ENCODE measurements at places on chromosomes 2 and 18. TPM values are rescaled to one million over a fixed set of nuclear protein-coding genes. Genes with fewer than 3 reads are reported as not detected.

ABCB11 gene
- total RNA-seq, result not detected

NPAS2 gene
- 5.6 TPM for total RNA-seq

UBE2F gene
- 146 TPM for total RNA-seq

UGT1A5 gene
- not detected for total RNA-seq

MRPS5 gene
- 92.4 TPM for total RNA-seq

NAT8 gene
- total RNA-seq, result not detected

IL36B gene
- not detected for total RNA-seq

C1QL2 gene
- not detected for total RNA-seq

C2orf80 gene
- not detected for total RNA-seq

STPG4 gene
- not detected for total RNA-seq

PAIP2B gene
- total RNA-seq, result 0.84 TPM

SLC23A3 gene
- 1.9 TPM for total RNA-seq

CIDEA gene
- total RNA-seq, result not detected
